T follicular helper cell (primary cell): ENCODE measurements at places on chromosomes 2 and 18.

DNA sequence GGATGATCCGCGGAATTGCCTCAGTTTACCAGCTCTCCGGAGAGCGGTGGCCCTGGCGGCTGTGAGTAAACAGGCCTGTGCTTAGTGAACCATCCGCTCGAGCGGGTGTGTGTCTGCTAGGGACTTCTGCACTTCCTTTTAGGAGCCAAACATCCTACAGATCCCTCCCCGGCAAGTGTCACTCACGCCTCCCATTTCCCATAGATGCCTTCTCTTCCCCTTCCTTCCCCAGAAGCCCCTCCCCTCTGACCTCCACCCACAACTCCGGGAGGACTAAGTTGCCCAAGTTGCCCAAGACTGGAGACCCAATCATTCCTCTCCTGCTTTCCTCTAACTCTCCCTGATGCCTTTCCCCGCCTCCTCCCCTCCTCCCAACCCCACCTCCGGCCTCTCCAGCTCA is 2.9 kb downstream of the C1QL2 start:
- DNase-seq: no peak

DNA sequence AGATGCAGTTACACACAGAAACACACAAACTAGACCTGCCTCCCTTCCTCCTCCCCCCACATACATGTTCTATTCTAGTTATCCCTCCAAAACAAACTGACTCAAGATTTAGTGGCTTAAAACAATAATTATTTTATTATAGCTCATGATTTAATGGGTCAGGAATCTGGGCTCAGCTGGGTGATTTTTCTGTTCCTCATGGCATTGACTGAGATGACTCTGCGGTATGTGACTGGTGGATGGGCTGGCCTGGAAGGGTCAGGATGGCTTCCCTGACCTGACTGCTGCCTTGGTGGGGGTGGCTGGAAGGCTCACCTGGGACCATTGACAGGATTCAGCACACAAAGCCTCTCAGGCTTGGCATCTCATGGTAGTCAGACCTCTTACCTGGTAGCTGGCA is 33.7 kb upstream of the NTSR2 start:
- no peak for DNase-seq

DNA sequence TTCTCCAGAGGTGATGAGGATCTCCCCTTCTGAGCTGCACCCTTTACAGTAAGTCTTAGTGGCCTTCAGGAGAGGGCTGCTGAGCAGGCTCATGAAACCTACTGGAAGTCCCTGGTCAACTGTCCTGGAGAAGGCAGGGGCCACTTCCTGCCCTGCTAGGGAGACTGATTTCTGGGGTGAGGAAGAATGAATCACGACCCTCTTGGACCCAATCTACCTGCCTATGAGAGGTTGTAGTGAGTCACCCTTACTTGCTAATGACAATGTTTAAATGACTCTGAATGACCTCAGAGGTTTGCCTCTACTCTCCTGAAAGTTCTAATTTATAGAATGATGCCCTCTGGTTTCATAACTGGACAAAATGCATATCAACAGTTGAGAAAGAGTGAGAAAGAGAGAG is 79.4 kb upstream of the FAM136A start:
- DNase-seq: no peak

DNA sequence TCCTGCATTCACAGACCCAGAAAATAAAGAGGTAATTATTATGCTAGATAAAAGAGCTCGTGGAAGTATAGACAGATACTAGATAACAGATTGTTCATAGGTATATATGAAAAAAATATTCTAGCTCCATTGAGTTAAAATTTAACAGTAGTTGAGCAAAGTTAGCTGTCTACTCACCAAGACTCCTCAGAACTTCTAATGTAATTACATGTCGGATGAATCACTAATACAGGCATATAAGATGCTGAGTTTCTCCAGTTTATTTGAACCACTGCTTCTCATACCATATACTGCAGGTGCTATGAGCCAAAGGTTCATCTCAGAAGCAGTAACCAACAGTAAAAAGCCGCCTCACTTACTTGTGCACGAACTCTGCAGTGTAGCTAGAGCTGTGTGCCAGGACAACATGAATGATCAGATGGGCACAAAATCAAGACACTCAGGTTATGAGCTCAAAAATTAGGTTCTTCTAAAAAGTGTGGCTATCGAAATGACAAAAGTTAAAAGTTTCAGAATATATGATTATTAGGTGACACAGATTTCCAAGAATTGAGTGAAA is 373.4 kb downstream of the NCKAP5 start:
- DNase-seq: no peak

DNA sequence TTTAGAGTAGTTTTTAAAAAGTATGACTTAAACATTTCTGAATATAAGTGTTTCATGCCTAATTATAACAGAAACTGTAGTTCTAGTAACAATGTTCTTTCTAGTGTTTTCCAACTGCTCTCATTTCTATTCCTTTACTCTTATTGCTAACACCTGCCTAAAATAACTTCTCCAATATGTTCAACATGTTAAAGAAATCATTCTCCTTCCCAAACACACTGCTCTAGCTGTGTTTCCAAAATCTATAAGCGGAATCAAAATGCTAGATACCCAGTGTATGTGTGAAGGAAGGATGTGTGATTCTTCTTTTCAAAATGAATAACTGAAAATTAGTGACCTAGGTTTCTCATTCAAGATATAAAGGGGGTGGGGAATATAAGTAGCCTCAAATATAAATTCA is 89.1 kb downstream of the ATAD2B start:
- no peak for DNase-seq

GRCh38 chr2:205778356-205778755 is 96.1 kb downstream of the NRP2 start:
- no peak for DNase-seq

DNA sequence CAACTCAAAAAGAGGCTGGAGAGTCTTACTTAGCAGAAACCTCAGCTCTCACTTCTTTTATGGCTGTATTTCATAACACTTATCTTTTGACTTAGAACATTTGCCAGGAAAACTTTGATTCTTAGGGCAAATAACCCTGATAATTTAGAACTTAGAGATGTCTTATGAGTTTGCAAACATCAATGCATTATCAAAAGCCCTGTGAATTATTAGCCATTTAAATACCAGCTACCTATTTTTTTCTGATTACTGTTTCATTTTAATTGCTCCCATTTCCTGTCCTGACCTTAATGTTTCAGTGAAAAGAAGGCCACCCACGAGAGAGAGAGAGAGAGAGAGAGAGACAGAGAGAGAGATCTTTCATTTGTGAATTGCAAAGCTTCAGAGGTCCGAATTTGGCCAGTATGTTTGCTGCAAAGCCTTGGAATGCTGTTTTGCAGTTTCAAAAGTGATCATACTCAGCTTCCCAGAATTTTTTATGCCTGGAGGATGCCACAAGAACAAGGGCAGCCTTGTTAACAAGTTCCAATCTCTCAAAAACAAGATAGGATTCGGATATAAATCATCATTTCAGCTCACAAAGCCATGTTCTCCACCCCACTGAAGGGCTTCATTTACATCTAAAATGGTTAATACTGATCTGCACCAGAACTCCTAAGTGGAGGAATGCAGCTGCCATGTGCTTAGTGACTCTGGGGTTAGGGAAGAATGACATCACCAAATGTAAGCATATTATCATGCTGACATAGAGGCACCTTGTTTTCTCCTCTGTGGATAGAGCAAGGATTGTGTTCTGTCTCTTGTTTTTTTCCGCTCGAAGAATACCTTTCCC is 478.2 kb downstream of the ARHGAP15 start:
- no peak for DNase-seq
